ENCODE measurements at places on chromosomes 13 and 19.

DNA sequence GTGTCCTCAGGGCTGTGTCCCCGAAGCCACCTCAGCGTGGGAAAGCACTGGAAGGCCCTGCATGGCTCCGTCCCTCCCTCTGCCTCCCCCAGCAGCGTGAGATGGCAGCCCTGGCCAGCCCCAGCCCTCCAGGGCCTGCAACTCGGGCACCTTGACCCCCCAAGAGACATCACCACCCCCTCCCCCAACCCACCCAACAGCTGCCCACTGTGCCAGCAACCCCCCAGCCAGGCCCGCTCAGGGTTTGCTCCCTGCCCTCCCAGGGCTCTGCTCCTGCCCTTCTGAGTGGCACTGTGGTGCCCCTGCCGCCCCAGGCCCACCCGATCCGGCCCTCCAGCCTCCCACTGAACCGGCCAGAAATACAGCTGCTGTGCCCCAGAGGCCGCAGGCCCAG, 1.5 kb upstream of the ASPDH start:
- no peak for DNase-seq

GRCh38 chr13:83024955-83025594, 857.2 kb downstream of the SLITRK1 start:
- DNase-seq = no peak

DNA sequence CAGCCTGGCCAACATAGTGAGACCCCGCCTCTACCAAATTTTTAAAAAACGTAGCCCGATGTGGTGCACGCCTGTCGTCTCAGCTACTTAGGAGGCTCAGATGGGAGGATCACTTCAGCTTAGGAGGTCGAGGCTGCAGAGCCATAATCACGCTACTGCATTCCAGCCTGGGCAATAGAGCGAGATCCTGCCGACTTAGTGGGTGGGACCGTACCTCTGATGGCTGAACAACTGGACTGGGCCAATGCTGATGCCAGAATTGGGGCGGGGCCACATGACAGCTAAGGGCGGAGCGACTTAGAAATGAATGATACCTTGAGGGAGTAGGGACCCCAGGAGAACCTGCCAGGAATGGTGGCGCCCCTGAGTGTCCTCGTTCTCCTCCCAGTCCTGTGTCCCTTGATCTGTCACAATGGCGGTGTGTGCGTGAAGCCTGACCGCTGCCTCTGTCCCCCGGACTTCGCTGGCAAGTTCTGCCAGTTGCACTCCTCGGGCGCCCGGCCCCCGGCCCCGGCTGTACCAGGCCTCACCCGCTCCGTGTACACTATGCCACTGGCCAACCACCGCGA, 3.6 kb downstream of the LTBP4 start:
- DNase-seq = no peak

GRCh38 chr19:34265221-34265650, 10.9 kb downstream of the GARRE1 start:
- no peak for DNase-seq

DNA sequence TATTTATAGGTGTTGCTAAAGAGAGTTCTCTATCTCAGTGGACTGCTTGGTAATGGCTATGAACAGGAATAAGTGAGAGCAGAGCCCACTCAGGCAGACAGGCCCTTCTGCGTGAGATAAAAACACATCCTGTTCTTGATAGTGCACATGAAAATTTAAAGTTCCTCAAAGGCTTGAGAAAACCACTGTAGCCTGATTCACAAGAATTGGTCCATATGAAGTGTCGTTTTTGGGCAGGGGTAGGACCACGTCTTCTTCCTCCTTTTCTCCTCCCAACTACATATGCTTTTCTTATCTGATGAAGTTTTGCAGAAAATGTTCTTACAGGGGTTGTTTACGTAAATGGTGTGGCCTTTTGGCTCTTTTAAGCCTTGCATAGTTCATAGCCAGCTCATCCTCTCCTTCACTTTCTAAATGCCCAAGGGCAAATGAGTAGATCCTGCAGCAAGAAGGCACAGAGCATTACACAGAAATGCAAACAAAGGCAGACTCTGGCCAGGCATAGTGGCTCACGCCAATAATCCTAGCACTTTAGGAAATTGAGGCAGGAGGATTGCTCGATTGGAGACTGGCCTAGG, 53.8 kb downstream of the RNF6 start:
- DNase-seq = no peak

- no peak for DNase-seq
These were observed 19.9 kb upstream of the TM9SF2 start for GRCh38 chr13:99481366-99481765.

- no peak for DNase-seq
These were observed 17.9 kb downstream of the ANKRD10 start for GRCh38 chr13:110897014-110897413.
